ENCODE measurements at places on chromosomes 2 and 18. TPM values are rescaled to one million over a fixed set of nuclear protein-coding genes. Genes with fewer than 3 reads are reported as not detected.

DNA sequence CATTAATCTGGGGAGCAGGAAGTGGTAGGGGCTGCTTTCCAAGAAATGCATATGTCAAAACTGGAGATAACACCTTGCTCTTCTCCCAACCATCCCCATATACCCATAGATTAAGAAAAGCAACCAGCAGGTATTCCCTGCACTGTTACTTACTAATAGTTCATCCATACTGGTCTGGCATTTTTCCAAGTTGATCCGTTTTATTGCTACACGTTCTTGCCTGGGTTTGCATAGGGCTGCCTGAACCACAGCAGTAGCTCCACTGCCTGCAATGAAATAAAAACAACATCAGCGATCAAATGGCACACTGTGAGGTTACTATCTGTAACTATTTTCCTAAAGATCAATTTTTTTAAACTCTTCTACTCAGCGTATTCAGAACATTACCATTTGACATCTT, 65.6 kb downstream of the STK39 start:
- no peaks in the 10 kb centered on the region for H3K27me3 ChIP-seq
- no peak overlapping the region for H3K27ac ChIP-seq
- peaks cover 11% of the 10 kb centered on the region for H3K36me3 ChIP-seq
- DNase-seq, result no peak

Gene ALPG
- not detected for total RNA-seq

- H3K27ac ChIP-seq, result no peak overlapping the region
- H3K4me1 ChIP-seq, result no peaks in the 10 kb centered on the region
- H3K27me3 ChIP-seq, result peaks cover 8% of the 10 kb centered on the region
- DNase-seq, result no peak
- no peak overlapping the region for H3K4me3 ChIP-seq
Measured at GRCh38 chr2:48015421-48015820, 109.1 kb upstream of the FBXO11 start.

Gene AKAIN1
- total RNA-seq, result not detected

DNA sequence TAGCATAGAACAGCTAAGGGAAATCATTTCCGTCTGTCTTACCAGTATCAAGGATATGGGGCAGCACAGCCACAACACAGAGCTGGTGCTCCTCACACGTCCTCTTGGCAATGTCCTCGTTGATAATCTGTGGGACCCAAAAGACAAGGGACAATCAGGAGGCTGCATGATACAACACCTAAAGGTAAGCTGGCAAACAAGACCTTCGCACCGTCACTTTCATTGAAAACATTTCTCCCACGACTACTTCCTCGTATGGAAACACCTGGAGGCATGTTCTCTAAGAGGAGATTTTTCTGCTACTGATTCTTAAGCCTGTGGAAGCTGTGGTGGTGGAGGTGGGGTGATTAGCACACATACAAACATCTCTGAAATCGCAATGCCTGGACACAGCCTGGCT, 23.7 kb downstream of the PDIA6 start:
- peaks cover 5% of the 10 kb centered on the region for H3K4me1 ChIP-seq
- H3K36me3 ChIP-seq, result peaks cover 45% of the 10 kb centered on the region
- DNase-seq, result no peak
- H3K27me3 ChIP-seq, result peaks cover 2% of the 10 kb centered on the region
- H3K4me3 ChIP-seq, result no peak overlapping the region

Gene ABCA12
- total RNA-seq, result 0.08 TPM

Gene C2orf92
- 1.9 TPM for total RNA-seq

DNA sequence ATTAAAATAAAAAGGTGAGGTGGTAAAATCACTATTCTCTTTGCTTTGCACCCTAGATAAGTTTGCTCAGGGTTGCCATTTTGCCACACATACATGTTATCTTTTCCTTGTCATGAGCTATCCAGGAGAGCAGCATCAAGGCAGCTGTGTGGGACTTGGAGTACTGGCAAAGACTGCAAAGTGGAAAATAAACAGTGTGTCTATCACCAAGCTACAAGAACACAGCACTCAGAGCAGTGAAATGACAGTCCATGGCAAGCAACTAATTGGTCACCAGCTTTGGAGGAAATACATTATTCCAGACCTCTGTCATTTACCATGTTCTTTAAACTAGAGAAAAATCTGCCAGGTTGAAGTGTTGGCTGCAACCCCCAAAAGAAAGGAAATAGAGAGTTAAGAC, 687.8 kb upstream of the FANCL start:
- H3K27ac ChIP-seq, result no peak overlapping the region
- peaks cover 42% of the 10 kb centered on the region for H3K4me1 ChIP-seq
- DNase-seq, result no peak

- H3K4me1 ChIP-seq, result 0 out of 2 replicates have a peak, but pooled peaks cover 6% of the 10 kb centered on the region
- H3K36me3 ChIP-seq, result no peaks in the 10 kb centered on the region
- H3K4me3 ChIP-seq, result no peak overlapping the region
- no peak for DNase-seq
- H3K27ac ChIP-seq, result no peak overlapping the region
- H3K27me3 ChIP-seq, result peaks cover 29% of the 10 kb centered on the region
Measured at GRCh38 chr2:86413296-86414094, 27.7 kb upstream of the KDM3A start.

DNA sequence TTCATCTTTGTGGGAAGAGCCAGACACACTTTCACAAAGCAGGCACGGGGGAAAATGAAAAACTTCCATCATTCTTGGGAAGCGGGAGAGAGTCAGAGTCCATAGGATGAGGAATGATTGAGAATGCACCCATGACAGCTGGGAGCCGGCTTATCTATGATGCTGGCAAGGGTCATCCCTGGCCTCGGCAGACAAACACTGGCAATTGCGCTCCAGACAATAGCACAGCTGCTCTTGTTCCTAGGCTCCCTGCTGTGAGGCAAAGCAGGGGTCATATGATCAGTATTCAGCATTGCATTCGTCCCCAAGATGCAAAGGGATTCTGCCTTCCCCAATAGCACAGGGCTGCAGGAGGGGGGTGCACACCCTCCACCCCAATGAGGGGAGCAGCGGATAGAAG, 33.0 kb downstream of the CYRIA start:
- H3K4me1 ChIP-seq, result no peaks in the 10 kb centered on the region
- H3K4me3 ChIP-seq, result no peak overlapping the region
- H3K27me3 ChIP-seq, result peaks cover 2% of the 10 kb centered on the region
- H3K27ac ChIP-seq, result no peak overlapping the region
- DNase-seq, result no peak
- no peaks in the 10 kb centered on the region for H3K36me3 ChIP-seq

GRCh38 chr2:9897846-9898245, 53.6 kb upstream of the GRHL1 start:
- DNase-seq, result no peak
- peaks cover 31% of the 10 kb centered on the region for H3K4me1 ChIP-seq
- H3K27me3 ChIP-seq, result no peaks in the 10 kb centered on the region

DNA sequence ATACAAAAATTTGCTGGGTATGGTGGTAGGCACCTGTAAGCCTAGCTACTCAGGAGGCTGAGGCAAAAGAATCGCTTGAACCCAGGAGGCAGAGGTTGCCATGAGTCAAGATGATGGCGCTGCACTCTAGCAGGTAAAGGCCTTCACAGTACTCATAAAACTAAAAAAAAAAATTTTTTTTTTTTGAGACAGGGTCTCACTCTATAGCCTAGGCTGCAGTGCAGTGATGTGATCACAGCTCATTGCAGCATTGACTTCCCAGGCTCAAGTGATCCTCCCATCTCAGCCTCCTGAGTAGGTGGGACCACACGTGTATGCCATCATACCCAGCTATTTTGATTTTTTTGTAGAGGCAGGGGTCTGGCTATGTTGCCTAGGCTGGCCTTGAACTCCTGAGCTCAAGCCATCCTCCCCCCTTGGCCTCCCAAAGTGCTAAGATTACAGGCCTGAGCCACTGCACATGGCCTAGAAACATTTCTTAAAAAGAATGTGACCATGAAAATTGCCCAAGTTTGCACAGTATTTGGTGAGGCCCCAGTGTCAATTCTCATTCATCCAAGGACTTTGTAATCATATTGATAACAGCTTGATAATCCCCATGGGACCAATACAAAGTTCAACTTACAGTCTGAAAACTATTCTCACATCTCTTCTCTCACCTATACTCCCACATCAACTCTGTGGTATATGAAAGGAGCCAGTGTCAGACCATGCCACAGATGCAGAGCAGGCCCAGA, 64.2 kb upstream of the MYCN start:
- no peak for DNase-seq
- H3K27me3 ChIP-seq, result no peaks in the 10 kb centered on the region
- H3K4me3 ChIP-seq, result no peak overlapping the region

GRCh38 chr18:38421021-38421420, 855.4 kb upstream of the CELF4 start:
- H3K27ac ChIP-seq, result no peak overlapping the region
- no peak overlapping the region for H3K4me3 ChIP-seq
- H3K36me3 ChIP-seq, result no peaks in the 10 kb centered on the region
- no peaks in the 10 kb centered on the region for H3K4me1 ChIP-seq
- H3K27me3 ChIP-seq, result no peaks in the 10 kb centered on the region

DNA sequence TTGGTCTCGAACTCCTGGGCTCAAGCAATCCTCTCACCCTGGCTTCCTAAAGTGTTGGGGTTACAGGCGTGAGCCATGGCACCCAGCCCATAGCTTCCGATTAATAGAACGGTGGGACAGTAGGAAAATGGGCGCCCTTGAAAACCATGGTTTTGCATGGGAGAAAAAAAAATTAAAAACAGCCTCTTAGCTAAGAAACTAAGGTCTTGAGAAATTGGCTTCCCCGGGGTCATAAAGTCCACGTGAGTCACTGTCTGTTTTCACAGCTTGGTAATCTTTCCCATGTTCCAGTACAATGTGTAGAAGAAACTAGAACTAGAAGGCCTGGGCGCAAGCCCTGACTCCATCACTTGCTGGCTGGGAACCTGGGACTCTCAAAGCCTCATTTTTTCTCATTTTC, 20.7 kb downstream of the B3GNT2 start:
- peaks cover 25% of the 10 kb centered on the region for H3K36me3 ChIP-seq
- H3K4me3 ChIP-seq, result peak overlapping the region; percentile 55
- H3K27ac ChIP-seq, result peak overlapping the region; percentile 81

Gene KRTCAP3
- total RNA-seq, result 1.3 TPM

- H3K27ac ChIP-seq, result no peak overlapping the region
- H3K4me3 ChIP-seq, result no peak overlapping the region
- H3K36me3 ChIP-seq, result peaks cover 7% of the 10 kb centered on the region
- H3K27me3 ChIP-seq, result peaks cover 2% of the 10 kb centered on the region
- no peak for DNase-seq
Measured at GRCh38 chr2:236507393-236508085, 62.1 kb upstream of the ACKR3 start.

- no peaks in the 10 kb centered on the region for H3K36me3 ChIP-seq
- peaks cover 63% of the 10 kb centered on the region for H3K27me3 ChIP-seq
- H3K27ac ChIP-seq, result no peak overlapping the region
- no peak overlapping the region for H3K4me3 ChIP-seq
Measured at GRCh38 chr2:233044974-233045605, 12.6 kb downstream of the NEU2 start.

Gene CXCR1
- total RNA-seq, result not detected

DNA sequence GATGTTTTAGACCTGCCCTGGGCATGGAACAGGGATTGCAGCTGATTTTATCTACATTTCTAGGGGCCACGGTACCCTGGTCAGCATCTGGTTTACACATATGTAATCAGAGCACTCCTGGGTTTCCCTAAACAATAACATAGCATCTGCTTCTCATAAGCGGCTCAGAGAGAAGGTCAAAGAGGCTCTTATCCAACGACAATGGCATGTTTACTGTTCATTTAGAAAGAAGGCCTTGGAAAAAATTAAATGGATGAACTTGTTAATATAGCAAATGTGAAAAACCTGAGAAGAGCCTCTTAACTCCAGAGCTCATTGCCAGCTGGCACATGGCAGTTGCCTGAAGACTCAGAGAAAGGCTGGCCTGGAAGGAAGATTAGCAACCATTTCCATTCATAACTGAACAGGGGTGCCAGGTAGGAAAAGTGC, 202.8 kb upstream of the THUMPD2 start:
- peaks cover 12% of the 10 kb centered on the region for H3K4me1 ChIP-seq
- no peak overlapping the region for H3K4me3 ChIP-seq
- H3K36me3 ChIP-seq, result peaks cover 12% of the 10 kb centered on the region
- H3K27me3 ChIP-seq, result peaks cover 2% of the 10 kb centered on the region
- no peak overlapping the region for H3K27ac ChIP-seq

DNA sequence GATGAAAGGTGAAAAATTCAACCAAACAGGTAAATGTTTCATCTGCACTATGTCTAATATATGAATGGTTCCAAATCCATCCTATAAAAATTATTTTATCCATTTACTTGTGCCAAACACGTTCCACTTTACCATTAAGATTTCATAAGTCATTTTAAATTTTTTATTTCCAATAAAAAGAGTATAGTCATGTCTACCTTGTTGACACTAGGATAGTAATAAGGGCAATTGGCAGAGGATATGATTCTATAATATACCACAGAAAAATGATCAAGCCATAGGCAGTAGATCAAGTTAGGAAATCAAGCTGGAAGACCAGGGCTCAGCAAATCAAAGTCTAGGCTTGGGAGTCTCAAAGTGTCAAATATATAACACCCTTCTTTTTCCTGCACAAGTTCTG, 384.3 kb downstream of the METTL4 start:
- no peak for DNase-seq
- H3K36me3 ChIP-seq, result no peaks in the 10 kb centered on the region
- H3K27ac ChIP-seq, result no peak overlapping the region
- peaks cover 34% of the 10 kb centered on the region for H3K27me3 ChIP-seq
- H3K4me3 ChIP-seq, result no peak overlapping the region

- H3K4me1 ChIP-seq, result peaks cover 25% of the 10 kb centered on the region
- H3K36me3 ChIP-seq, result no peaks in the 10 kb centered on the region
- DNase-seq, result no peak
- no peak overlapping the region for H3K4me3 ChIP-seq
- no peaks in the 10 kb centered on the region for H3K27me3 ChIP-seq
- H3K27ac ChIP-seq, result no peak overlapping the region
Measured at GRCh38 chr2:28618221-28619141, 122.6 kb downstream of the PLB1 start.

Gene ITGA4
- 31.1 TPM for total RNA-seq

DNA sequence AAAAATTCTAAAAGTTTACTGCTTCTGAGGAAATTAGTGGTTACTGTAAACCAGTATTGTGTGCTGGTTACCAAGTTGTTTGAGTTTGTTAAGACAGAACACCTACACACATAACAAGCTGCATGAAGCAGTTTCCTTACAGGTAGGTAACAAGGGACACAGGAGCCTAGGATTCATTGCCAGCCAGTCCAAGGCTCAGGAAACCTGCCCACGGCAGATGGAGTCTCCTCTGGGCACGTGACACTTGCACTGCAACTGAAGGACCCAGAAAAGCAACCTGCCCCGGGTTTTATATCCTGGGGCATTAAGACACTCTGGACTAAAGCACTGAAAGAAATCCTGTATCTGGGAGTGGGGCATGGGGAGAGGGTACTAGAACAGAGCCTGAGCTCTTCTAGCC, 639.3 kb downstream of the ADCYAP1 start:
- H3K27me3 ChIP-seq, result no peaks in the 10 kb centered on the region
- H3K4me3 ChIP-seq, result no peak overlapping the region
- no peak overlapping the region for H3K27ac ChIP-seq

Gene LYG1
- total RNA-seq, result 0.45 TPM

Gene SNTG2
- total RNA-seq, result not detected

- DNase-seq, result no peak
- no peak overlapping the region for H3K27ac ChIP-seq
- no peaks in the 10 kb centered on the region for H3K27me3 ChIP-seq
Measured at GRCh38 chr18:13895505-13896033, 19.8 kb downstream of the MC2R start.
